Smooth muscle cell of bladder (primary cell): ENCODE measurements at places on chromosomes 1 and 21. TPM values are rescaled to one million over a fixed set of nuclear protein-coding genes. Genes with fewer than 3 reads are reported as not detected.

Gene XCL1
- not detected in 2 replicates for total RNA-seq

Gene CD52
- not detected in 2 replicates for total RNA-seq

Gene STMN1
- total RNA-seq: 23.5 and 24.0 TPM in 2 replicates

Gene ITGB3BP
- 14.4 and 19.5 TPM in 2 replicates for total RNA-seq

Gene GLMN
- total RNA-seq: 7.7 and 8.0 TPM in 2 replicates

Gene OR6K3
- total RNA-seq: not detected in 2 replicates

Gene TNFRSF4
- 0.14 and 0.18 TPM in 2 replicates for total RNA-seq

Gene ALPL
- 1.1 and 1.5 TPM in 2 replicates for total RNA-seq

Gene LAMB3
- total RNA-seq: 7.1 and 9.3 TPM in 2 replicates

Gene BCL2L15
- 0.09 and 0.14 TPM in 2 replicates for total RNA-seq

Gene OR10K2
- total RNA-seq: not detected in 2 replicates

Gene PADI2
- total RNA-seq: not detected in 2 replicates

Gene SV2A
- total RNA-seq: 14.1 and 18.3 TPM in 2 replicates

Gene SPAG17
- under 0.01 and 0.37 TPM in 2 replicates for total RNA-seq

Gene GCSAML
- total RNA-seq: not detected in 2 replicates

Gene DIO1
- total RNA-seq: not detected in 2 replicates

Gene FMOD
- total RNA-seq: 10.0 and 60.8 TPM in 2 replicates

Gene KCTD3
- total RNA-seq: 38.7 and 46.6 TPM in 2 replicates

Gene RGS16
- 0.71 and 2.4 TPM in 2 replicates for total RNA-seq

Gene C4BPB
- total RNA-seq: 0.14 TPM in 1 of 2 replicates, not detected in the other

Gene RAB7B
- total RNA-seq: 6.4 and 7.0 TPM in 2 replicates

Gene SYCP1
- not detected in 2 replicates for total RNA-seq

Gene MFSD2A
- 2.8 and 5.0 TPM in 2 replicates for total RNA-seq

Gene FAM72A
- total RNA-seq: 3.5 and 4.1 TPM in 2 replicates

Gene TMEM200B
- 10.1 and 13.4 TPM in 2 replicates for total RNA-seq

Gene POU3F1
- not detected in 2 replicates for total RNA-seq

Gene DNAJC6
- 0.14 and 0.28 TPM in 2 replicates for total RNA-seq

Gene FNDC5
- 1.8 and 4.0 TPM in 2 replicates for total RNA-seq

Gene BATF3
- 0.65 and 0.71 TPM in 2 replicates for total RNA-seq

Gene FCRL2
- not detected in 2 replicates for total RNA-seq
